ENCODE measurements at places on chromosomes 12 and 14. TPM values are rescaled to one million over a fixed set of nuclear protein-coding genes. Genes with fewer than 3 reads are reported as not detected.

KRT82 gene
- not detected for total RNA-seq

SRGAP1 gene
- 69.1 TPM for total RNA-seq

TRIM9 gene
- total RNA-seq: 4.8 TPM

CLEC12A gene
- total RNA-seq: 6.5 TPM

ST8SIA1 gene
- 7.1 TPM for total RNA-seq

Data from omental fat pad (tissue), 4 donors.